ENCODE measurements at places on chromosomes 11 and 22. TPM values are rescaled to one million over a fixed set of nuclear protein-coding genes. Genes with fewer than 3 reads are reported as not detected.

APBB1 gene
- total RNA-seq = 70.5 TPM

GLB1L3 gene
- total RNA-seq = not detected

SLC37A2 gene
- total RNA-seq = 3.4 TPM

APOBEC3F gene
- 4.0 TPM for total RNA-seq
